ENCODE measurements at places on chromosomes 7 and 10. TPM values are rescaled to one million over a fixed set of nuclear protein-coding genes. Genes with fewer than 3 reads are reported as not detected.

DNA sequence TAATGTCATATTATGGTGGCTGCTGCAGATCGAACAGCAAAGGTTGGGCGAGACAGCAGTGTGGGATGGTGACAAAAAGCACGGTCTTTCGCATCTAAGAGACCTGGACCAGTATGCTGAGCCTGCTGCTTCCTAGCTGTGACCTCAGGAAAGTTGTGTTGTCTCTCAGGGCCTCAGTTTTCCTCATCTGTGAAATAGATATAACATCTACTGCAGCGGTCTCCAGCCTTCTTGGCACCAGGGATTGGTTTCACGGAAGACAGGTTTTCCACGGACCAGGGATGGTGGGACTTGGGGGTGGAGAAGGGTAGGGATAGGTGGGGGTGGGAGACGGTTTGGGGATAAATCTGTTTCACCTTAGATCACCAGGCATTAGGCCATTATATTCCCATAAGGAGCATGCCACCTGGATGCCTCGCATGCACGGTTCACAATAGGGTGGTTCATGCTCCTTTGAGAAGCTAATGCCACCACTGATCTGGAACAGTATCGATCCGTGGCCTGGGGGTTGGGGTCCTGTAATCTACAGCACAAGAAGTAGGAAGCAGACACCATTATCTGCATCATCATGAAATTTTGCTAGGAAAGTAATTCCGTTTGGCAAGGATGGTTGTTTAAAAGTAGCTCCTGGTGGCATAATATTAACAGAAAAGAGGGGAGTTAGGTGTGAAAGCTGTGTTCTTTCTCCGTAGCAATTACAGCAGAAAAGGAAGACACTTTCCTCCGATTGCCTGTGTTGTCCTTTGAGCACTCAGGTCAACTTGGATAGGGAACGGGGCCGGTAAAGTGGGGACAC is 10.8 kb downstream of the KLF6 start:
- DNase-seq: peak; percentile 89

- DNase-seq: no peak
Measured at GRCh38 chr7:50306494-50307367, 2.2 kb downstream of the IKZF1 start.

GRCh38 chr10:86361156-86362128 is 5.2 kb downstream of the GRID1 start:
- no peak for DNase-seq

DNA sequence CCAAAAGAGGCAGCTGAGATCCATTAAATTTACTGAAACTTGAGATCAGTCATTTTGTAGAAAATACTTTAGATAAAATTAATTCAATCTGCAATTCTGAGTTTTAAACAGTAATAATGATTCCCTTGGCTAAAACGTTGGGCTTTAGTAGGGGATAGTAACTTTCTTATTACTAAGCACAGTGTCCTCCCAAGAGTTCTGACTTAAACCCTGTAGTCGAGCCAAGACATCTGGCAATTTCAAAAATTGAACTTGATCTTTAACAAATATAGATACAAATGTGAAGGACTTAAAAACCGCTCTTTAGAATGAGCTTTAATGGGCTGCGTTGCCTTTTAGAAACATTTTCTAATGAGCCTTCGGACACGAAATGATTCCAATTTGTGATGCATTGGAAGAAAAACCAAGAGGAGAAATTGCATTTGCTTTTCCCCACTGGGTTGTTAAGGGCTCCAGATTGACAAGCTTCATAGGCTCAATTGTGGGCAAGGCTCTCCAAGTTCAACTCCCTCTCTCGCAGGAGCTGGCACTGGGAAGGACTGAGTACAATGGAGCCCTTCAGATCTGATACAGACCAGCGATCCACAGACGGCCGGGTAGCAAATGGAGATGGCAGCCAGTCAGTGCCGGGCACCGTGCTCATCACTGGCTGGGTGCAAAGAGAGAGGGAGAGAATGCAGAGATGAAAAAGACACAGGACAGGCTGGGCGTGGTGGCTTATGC is 921.3 kb upstream of the AUTS2 start:
- no peak for DNase-seq

DNA sequence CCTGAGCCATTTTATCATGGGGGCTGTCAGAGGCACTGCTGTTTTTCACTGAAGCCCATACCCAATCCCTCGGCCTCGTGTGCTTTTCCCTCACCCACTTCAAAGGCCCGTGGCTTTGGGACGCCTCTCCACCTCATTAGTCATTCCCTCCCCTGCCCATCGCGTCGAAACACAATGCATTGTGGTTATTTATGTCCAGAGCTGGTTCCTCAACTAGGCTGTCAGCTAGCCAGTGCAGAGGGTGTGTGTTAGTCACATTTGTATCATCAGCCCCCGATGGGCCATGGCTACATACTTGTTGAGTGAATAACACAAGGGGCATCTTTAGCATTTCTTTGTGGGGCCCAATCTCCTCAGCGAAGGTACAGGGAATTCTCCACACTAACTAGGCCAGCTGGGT is 3.8 kb upstream of the CRCP start:
- DNase-seq: peak; percentile 39

GRCh38 chr10:48197236-48197899 is 77.1 kb downstream of the FRMPD2 start:
- no peak for DNase-seq

- no peak for DNase-seq
Measured at GRCh38 chr10:16814012-16814411, 3.2 kb downstream of the RSU1 start.

DNA sequence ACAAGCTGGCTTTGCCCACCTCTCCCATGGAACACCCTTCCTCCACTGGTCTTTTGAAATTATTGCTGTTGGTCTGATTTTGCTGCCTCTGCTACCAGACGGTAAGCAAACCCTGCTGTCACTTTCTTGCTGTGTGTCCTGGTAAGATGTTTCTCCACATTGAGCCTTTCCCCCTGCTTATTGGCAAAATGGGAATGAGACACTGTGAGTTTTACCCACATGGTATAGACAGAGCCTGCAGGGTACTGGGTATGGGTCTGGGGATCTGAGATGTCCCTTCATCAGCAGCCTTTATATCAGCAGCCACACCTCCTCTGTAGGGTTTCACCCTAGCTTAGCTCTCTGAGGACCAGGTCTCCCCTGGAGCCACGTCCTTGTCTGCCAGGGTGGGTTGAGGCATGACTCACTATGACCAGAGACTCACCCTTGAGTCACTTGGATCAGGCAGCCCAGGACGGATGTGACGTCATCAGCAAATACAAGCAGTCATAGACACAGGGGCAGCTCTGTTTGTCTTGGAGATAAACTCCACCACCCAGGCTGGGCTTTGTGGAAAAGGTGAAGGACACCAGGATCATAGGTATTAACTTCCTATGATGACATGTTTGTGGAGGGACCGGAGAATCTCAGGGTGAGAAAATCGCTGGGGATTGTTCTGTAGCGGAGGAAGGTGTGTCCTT is 17.9 kb upstream of the BAIAP2L1 start:
- peak; percentile 42 for DNase-seq

DNA sequence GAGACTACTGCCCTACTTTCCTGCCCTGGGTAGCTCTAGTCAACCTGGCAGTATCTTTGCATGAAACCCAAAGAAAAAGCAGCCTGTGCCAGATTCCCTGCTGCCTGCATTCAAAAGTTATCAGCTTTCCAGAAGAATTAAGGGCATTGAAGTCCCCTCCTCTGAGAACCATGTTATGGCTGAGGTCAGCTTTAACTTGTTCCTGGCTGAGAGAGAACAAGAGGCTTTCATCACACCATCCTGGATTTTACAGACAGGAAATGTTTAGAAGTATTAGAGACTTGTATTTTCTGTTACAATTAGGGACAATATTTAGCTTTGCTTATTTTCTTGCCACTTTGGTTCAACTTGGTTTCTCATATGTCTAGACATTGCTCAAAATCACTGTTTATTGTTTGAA is 238.8 kb downstream of the ARL4A start:
- DNase-seq: peak; percentile 69

DNA sequence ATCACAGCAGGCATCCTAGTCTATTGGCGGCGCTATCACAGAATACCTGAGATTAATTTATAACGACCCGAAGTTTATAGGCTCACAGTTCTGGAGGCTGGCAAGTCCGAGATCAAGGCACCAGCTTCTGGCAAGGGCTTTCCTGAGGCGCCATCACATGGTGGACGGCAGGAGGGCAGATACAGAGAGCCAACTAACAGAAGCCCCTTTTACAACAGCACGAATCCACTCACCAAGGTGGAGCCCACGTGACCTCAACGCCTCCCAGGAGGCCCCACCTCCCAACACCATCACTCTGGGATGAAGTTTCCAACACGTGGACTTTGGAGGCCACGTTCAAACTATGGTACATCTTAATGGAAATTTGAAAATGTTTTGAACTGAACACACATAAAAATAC is 255.3 kb downstream of the ELFN1 start:
- DNase-seq: no peak

- no peak for DNase-seq
Measured at GRCh38 chr10:97729014-97729413, 7.9 kb upstream of the ZFYVE27 start.

GRCh38 chr7:150992833-150993302 is 2.1 kb downstream of the NOS3 start:
- DNase-seq: peak; percentile 83

DNA sequence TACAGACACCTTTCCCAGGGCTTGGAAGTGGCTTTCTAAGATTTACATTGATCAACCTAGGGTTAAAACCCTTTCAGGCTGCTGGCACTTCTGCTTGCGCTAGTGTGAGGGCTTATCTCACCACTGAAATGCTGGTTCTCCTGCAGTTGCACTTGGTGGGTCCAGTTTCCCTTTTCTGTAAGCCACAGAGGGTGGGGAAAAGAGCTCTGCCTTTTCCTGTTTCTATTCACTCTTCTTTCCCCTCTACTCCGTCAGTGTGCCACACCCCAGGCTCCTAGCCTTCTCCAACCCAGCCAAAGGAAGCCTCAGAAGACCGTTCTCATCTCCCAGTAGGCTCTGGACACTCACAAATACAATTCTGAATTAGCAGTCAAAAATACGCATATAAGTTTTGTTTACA is 19.0 kb upstream of the CAPZA2 start:
- no peak for DNase-seq

DNA sequence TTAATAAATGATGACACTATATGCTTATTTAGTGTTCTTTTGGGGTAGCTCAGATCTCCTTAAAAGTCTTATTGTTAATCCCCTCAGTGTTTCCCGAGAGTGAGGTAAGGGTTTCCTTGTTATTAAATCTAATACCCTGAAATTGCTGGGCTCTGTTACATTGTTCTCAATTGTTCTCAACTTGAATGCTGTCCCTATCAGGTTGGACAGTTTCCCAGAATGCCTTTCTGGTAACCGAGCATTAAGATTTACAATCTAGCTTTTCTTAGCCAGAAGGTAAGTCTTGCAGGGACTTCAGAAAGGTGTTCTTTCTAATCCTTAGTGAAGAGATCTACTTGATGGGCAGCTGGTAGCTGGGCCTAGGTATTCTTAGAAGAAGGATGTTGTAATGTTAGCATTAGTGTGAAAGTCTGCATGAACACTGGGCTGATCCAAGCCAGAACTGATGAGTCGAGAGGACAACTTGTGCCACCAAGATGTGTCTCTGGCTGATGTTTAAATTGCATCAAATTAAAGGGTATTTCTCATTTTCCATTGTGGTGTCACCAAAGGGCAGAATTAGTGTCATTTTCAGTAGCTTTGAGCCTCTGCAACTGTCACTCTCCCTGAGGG is 89.9 kb downstream of the SND1 start:
- no peak for DNase-seq

DNA sequence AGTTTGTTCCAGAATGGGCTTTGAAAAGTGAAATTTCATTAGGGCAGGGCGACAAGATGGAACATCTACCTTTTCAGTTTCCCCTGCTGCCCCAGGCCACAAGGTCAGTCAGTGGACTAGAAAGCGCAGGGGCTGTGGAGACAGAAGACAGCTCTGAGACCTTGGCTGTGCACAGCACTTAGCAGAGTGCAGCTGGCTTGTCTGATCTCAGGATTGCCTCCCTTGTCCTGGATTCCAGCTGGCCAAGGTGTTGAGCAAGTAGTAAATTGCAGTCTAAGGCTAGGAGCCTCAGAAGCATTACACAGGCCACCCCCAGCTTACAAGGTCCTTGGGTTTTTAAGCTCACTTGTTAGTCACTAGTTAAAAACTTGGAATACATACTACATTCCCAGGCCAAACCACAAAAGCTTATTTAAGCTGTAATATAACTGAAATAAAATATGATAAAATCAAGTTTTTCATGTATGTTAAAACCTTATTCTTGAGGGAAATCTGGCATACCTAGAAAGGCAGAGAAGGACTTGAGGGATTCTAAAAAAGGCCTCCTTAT is 67.3 kb upstream of the NPY start:
- DNase-seq: no peak

PNLIP gene
- not detected for total RNA-seq

KIAA1217 gene
- total RNA-seq: 9.1 TPM
